ENCODE measurements at places on chromosomes 2 and 18. TPM values are rescaled to one million over a fixed set of nuclear protein-coding genes. Genes with fewer than 3 reads are reported as not detected.

The CCDC68 gene
- 5.9 TPM for total RNA-seq

The FAM124B gene
- 0.38 TPM for total RNA-seq

The CYP26B1 gene
- total RNA-seq = 0.19 TPM

The WDR54 gene
- 38.6 TPM for total RNA-seq

The PLB1 gene
- total RNA-seq = 0.96 TPM

The MDH1B gene
- total RNA-seq = 0.56 TPM

The PID1 gene
- 6.9 TPM for total RNA-seq

The GPR39 gene
- 2.3 TPM for total RNA-seq

The LYPD1 gene
- 32.1 TPM for total RNA-seq

The CREG2 gene
- 1.1 TPM for total RNA-seq

The ACMSD gene
- 0.28 TPM for total RNA-seq

The GPBAR1 gene
- total RNA-seq = 0.19 TPM

The PAIP2B gene
- total RNA-seq = 0.58 TPM

The ANKRD36C gene
- total RNA-seq = 43.7 TPM

The ACTG2 gene
- under 0.01 TPM for total RNA-seq

The KCNF1 gene
- under 0.01 TPM for total RNA-seq

The DSG1 gene
- not detected for total RNA-seq

The PSMD1 gene
- total RNA-seq = 120 TPM

The INHBB gene
- 0.85 TPM for total RNA-seq

The CYRIA gene
- total RNA-seq = 5.2 TPM

The SAG gene
- not detected for total RNA-seq

The MALL gene
- 6.7 TPM for total RNA-seq

The SEH1L gene
- 62.9 TPM for total RNA-seq

The IKZF2 gene
- total RNA-seq = 9.4 TPM

The DPP4 gene
- total RNA-seq = 87.2 TPM

The CPO gene
- under 0.01 TPM for total RNA-seq

The ARL4C gene
- 38.2 TPM for total RNA-seq

The PRKAG3 gene
- under 0.01 TPM for total RNA-seq

The SLC14A1 gene
- 32.1 TPM for total RNA-seq

The SIX3 gene
- total RNA-seq = not detected

The IHH gene
- total RNA-seq = not detected

The TPRKB gene
- total RNA-seq = 21.4 TPM

The EVX2 gene
- not detected for total RNA-seq

The TUBA4B gene
- total RNA-seq = not detected

The UGT1A5 gene
- not detected for total RNA-seq

The ABHD1 gene
- total RNA-seq = under 0.01 TPM

The CERKL gene
- total RNA-seq = under 0.01 TPM

The ACKR3 gene
- total RNA-seq = 5.4 TPM

The CNRIP1 gene
- total RNA-seq = 16.9 TPM

The CCDC121 gene
- total RNA-seq = 1.1 TPM

The RIT2 gene
- total RNA-seq = not detected

The GRHL1 gene
- 0.28 TPM for total RNA-seq

The TCF23 gene
- not detected for total RNA-seq

The DNAJC5G gene
- total RNA-seq = not detected

The TGFA gene
- total RNA-seq = 0.56 TPM

The NPAS2 gene
- 29.7 TPM for total RNA-seq

The RGPD3 gene
- total RNA-seq = 0.85 TPM
